ENCODE measurements at places on chromosomes 7 and 10.
A peak's percentile ranks its signal among the peaks of the same experiment; 100 is the strongest.

GRCh38 chr7:70387217-70387616 lies 744.7 kb upstream of the GALNT17 start:
- no peak for DNase-seq

DNA sequence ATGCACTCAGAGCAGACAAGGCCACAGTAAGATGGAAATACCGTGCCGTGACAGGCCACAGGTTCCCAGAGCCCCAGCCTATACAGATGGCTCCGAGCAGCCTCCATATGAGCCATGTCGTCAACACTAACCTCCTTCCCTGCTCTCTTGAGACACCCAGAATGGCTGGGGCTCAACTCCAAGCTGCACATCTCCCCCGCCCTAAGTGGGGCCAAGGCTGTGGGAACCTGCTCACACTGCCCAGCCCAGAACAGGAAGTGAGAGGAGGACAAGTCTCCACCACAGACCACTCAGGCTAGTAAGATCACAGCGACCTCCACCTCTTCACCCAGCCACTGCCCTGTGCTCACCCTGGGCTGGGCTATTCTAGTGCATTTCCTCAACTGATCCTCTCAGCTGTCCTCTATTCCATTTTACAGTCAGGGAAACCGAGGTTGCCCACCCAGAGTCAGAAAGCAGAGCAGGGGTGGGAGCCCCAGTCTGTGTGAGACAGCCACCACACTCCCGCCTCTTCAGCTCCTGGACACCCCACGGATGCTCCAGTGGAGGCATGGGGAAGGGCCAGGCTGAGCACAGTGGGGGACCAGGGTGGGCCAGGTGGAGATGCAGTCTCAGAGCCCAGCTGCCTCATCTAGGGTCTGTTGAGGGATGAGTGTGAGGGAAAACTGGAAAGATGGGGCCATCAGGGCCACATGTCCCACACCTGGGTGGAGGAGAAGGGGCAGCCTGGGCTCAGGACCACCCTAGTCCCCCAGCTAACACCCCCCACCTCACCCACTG lies 11.6 kb downstream of the GRID1 start:
- no peak for DNase-seq

DNA sequence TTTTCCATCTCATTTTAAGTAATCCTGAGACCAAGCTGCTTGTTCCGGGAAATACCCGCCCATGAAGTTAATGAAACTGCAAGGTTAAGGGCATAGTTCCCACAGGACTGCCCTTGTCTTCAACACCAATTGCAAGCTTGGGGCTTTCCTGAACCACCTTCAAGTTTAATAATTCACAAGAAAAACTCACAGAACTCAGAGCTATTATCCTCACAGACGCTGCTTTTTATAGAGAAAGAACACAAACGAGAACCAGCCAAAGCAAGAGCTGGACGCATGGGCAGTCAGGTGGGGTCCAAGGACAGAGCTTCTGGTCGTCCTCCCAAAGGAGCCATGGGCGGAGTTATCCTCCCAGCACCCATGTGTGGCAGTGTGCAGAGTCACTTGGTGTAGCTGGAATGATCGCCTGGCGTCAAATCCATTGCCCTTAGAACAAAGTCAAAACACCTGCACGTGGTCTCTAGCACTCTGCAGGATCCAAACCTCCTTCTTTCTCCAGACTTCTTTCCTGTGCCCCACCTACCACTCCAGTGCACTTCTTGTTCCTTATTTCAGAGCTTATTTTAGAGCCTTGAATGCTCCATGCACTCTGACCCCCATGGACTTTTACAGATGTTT lies 56.7 kb downstream of the SNX10 start:
- DNase-seq = no peak

GRCh38 chr7:20385126-20385525 lies 54.4 kb downstream of the ITGB8 start:
- DNase-seq = no peak

DNA sequence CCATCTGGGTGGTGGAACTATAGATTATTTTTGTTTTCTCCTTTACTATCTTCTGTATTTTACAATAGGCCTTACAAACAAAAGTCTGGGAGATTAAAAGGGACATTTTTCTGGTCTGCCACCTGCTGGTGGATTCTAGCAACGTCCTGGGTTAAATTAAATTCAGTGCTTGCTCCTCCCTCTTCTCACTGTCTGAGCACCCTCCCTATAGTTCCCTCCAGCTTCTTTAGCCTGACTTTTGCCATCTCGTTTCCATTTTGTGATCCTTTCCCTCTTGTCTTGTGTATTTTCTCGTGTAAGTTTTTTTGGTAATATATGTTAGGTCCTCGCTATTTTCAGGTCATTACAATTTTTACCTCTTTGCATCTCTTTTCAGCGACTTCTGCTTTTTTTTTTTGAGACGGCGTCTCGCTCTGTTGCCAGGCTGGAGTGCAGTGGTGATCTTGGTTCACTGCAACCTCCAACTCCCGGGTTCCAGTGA lies 16.1 kb downstream of the ANKRD16 start:
- DNase-seq = peak; percentile 64

- no peak for DNase-seq
These were observed 14.6 kb upstream of the GNAT3 start for GRCh38 chr7:80526472-80526871.

GRCh38 chr10:116403740-116404250 lies 23.9 kb upstream of the PNLIPRP3 start:
- DNase-seq = no peak

- DNase-seq = no peak
These were observed 123.8 kb upstream of the STARD3NL start for GRCh38 chr7:38054199-38054598.

DNA sequence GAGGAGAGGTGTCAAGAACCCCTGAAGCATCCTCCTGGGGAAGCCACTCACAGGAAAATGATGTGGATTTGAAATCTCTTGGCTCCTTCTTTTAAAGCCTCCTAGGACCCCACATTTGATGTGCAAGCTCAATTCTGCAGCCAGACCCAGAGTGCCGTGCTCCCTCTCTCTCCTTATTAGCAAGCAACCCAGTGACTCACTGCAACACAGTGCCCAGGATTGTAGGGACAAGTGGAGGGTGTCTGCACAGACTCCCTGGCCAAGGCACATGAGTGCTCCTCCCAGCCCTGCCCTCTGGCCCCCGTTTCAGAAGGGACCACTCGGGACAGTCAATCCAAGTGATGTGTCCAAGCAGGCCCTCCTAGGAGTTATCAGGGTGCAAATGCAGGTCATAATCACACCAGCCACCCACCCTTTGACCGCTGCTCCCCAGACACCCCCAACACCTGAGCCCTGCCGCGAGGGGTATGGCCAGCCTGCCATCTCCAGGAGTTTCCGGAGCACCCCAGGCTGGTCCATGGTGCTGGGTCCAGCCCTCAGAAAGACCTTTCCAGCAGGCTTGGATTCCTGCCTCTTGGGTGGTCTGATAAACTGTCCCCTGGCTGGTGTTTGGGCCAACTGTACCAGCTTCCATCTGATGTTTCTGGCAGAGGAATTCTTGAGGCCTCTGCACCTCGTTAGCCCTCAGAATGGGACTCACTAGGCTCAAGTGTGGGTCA lies 54.5 kb upstream of the CXCL12 start:
- no peak for DNase-seq

DNA sequence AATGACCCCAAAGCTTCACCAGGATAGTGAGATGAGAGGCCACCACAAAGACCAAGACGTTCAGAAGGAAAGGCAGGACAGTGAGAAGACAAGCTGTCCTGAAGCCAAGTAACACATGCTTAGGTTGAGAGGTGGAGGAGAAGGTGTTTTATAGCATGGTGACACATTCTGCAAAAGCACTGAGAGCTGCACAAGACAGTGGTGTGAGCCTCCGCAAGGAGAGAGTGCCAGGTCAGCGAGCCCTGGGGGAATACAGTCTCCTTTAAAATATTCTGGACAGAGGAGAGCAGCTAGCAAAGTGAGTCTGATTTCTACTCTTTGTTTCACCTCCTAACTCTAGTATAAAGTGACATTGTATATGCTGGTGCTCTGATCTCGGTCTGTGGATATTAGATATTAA lies 68.0 kb upstream of the VKORC1L1 start:
- DNase-seq = no peak

GRCh38 chr7:82760831-82761230 lies 317.3 kb upstream of the CACNA2D1 start:
- DNase-seq = no peak

Data from activated CD4-positive, CD25-positive, alpha-beta regulatory T cell treated with anti-CD3 and anti-CD28 coated beads, Interleukin-2, amount 50 U/mL, for 72 hours (primary cell).